Effector CD8-positive, alpha-beta T cell (primary cell): ENCODE measurements at places on chromosomes 2 and 18.
A peak's percentile ranks its signal among the peaks of the same experiment; 100 is the strongest.

DNA sequence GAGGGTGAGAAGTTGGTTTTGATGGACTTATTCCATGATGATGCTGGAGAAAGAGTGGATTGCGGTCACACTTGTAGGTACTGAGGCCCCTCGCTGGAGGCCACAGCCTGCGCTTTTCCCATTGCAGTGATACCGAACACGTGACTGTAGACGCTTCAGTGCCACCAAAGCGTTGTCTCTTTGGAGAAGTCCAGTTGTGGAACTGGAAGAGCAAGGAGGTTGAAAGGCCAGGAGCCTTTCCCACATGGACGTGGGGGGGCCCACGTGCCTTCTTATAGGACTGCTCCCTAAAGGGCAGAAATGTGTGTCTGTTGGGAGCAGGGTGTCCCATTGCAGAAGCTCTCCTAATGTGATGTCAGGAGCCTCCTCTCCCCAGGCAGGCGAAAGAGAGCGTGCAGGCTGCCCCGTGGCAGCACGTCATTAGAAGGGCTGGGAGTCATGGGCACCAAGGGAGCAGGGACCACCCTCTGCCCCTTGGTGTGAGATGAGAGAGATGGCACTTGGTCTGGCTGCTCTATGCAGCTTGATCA, 31.5 kb downstream of the LPIN1 start:
- DNase-seq: no peak

GRCh38 chr2:46701152-46701551, 214.5 kb downstream of the MCFD2 start:
- DNase-seq: no peak

DNA sequence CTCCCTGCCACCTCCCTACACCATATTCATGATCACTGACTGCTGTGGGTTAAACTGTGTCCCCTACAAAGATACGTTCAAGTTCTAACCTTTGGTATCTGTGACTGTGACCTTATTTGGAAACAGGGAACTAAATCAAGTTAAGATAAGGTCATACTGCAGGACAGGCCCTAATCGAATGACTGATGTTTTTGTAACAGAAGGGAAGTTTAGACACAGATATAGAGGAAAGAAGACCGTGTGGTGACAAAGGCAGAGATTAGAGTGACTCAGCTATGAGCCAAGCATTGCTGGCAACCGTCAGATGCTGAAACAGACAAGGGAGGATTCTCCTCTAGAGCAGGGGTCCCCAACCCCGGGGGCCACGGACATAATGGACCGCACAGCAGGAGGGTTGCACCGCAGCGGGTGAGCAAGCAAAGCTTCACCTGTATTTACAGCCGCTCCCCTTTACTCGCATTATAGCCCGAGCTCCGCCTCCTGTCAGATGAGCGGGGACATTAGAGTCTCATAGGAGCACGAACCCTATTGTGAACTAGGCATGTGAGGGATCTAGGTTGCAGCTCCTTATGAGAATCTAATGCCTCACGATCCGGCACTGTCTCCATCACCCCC, 28.9 kb upstream of the RNF152 start:
- no peak for DNase-seq

- peak; percentile 60 for DNase-seq
These were observed 7.3 kb downstream of the CYS1 start for GRCh38 chr2:10072656-10073480.

- no peak for DNase-seq
These were observed 8.9 kb upstream of the MYL12A start for GRCh38 chr18:3238742-3239141.

GRCh38 chr2:96623116-96623515, 15.0 kb downstream of the KANSL3 start:
- no peak for DNase-seq

GRCh38 chr18:23859466-23860336, 154.9 kb upstream of the TTC39C start:
- no peak for DNase-seq

DNA sequence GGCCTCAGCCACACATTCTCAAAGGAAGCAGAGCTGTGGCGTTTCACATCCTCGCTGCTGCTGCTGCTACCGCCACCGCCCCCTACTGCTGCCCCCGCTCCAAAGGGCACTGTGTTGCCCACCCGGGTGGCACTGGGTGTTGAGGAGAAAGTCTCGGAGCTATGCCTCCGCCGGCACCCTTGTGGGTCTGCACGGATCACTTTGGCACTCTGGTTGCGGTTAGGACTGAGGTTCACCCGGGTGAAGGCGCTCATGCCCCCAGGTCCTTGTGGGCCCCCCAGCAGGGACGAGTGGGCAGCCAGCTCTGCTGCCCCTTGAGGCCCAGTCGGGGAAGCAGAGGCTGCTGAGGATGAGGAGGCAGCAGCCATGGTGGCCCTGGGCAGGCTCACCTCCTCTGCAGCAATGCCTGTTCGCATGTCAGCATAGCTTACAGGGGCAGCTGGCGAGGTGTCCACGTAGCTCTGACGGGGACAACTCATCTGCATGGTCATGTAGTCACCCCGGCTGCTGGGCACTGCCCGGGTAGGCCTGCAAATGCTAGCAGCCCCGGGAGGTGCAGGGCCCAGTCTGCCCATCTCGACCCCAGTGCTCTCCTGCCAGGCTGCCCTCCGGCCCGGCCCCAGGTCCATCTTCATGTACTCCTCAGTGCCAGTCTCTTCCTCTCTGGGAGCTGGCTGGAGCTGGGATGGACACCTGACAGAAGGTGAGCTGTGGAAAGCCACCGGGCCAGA, 4.2 kb downstream of the IRS1 start:
- DNase-seq: no peak

GRCh38 chr2:14756981-14757657, 124.6 kb downstream of the LRATD1 start:
- no peak for DNase-seq

DNA sequence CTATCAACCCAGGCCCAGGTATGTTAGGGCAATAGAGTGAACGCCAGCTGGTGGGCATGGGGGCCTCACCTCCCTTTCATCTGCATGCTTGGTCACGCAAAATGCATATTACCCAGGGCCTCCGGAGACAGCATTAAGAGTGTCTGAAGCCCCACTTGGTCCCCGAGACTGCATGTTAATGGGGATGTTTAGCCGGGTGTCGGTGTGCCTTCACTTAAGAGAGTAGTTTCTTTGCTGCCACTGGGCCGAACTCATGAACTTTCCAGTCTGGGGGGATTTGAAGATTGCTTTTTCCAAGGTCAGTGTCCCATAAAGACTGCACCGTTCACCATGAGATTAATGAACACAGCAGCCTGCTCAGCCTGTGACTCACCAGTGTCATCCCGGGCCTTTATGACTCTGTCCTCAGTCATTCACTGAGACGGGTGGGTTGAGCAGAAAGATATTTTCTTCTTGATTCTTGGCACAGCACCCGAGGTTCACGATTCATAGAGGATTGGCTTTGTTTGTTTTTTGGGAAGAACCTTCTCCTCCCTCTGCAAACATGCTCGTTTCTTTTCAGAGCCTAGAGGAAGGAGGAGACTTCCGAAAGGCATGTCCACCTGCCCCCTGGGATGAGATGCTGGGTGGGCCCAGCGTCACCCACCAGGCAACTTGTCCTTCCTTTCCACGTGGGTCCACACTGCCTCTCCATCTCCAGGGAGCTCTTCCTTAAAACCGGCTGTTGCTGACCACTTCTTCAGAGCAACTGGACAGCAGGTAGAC, 199.1 kb downstream of the GLI2 start:
- DNase-seq: no peak

DNA sequence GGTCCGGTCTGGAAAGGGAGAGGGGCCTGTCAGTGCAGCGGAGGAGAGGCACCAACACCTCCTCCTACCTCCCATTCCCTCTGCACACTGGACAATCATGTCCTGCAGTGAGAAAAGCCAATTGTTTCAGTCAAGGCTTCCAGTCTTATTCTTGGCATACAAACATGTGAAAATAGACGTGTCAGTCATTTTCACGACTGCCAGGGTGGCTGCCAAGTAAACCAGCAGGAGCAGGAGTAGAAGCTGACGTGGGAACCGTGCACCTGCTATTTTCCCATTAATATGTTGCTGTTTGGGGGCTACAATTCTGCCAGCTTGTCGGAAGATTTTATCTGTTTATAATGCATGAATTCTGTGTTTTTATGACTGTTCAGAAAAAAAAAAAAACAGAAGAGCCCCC, 202.3 kb downstream of the SPP2 start:
- no peak for DNase-seq

DNA sequence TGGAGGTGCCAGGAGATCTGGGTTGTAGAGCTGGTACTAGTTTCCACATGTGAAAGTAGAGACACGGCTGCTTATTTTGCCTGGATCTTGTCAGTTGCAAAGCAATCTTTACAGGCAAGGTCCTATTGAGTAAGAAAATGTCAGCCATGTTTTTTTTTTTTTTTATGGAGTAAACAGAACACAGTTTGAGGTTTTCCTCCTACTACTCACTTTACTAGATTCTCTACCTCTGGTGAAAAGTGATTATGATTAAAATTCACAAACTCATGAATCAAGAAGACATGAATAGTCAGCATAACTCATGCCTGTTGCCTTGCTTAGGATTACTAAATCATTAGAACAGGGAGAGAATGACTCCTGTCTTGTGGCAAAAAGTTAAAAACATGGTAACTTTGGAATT, 70.1 kb upstream of the PNPT1 start:
- no peak for DNase-seq

- no peak for DNase-seq
These were observed 74.4 kb downstream of the TMEM18 start for GRCh38 chr2:602571-603359.

GRCh38 chr2:163324677-163325076, 411.1 kb downstream of the FIGN start:
- DNase-seq: no peak

DNA sequence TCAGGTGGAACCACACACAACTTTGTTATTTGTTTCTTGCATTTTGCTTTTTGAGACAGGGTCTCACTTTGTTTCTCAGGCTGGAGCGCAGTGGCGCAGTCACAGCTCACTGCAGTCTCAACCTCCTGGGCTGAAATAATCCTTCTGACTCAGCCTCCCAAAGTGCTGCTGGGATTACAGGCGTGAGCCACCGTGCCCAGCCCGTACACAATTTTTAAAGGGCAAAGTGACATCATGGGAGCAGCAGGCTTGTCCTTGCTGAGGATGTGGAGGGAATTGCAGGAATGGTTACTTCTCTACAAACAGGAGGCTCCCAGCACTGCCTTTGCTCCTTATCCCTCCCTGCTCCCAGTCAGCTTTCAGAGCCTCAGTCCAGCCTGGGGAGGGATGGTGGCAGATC, 355.9 kb upstream of the KLHL29 start:
- DNase-seq: no peak

DNA sequence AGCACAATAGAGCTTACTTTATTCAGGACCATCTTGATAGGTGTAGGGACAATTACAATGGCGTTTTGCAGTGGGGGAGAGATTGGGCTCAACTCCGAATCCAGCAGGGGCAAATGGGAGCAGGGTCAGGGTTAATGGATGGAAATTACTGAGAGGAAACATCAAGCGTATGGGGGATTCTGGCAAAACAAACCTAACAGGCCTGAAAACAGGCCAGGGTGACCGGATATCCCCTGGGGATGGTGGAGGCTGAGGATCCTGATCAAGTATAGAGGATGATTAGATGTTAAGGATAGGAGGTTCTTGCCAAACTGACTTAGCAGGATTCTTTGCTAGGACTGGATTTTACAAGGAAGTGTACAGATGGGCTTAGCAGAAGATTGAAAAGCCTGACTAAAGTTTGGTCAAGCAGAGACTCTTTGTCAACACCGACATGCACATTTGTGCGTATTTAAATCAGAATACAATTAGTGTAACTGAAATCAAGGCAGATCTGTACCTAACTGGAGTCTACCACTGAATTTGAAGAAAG, 54.5 kb upstream of the GPR45 start:
- DNase-seq: no peak

GRCh38 chr18:76281565-76281964, 213.5 kb downstream of the ZNF516 start:
- no peak for DNase-seq

GRCh38 chr2:160747501-160748170, 254.0 kb upstream of the RBMS1 start:
- DNase-seq: no peak

GRCh38 chr18:51953521-51953920, 386.5 kb upstream of the DCC start:
- no peak for DNase-seq

GRCh38 chr2:96264656-96265348, 995 bp downstream of the TMEM127 start:
- peak; percentile 20 for DNase-seq

DNA sequence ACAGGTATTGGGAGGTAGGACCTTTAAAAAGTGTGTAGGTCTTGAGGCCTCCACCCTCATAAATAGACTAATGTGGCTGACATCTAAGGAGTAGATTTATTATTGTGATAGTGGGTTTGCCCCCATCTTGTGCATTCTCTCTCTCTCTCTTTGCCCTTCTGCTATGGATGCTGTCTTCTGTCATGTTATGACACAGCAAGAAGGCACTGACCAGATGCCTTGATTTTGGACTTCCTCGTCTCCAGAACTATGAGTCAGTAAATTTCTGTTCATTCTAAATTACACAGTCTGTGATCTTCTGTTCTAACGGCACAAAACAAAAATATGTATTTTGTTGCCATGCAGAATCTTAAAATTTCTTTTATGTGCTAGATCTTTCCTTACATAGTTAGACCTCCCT, 66.9 kb downstream of the ATAD2B start:
- DNase-seq: no peak

GRCh38 chr18:35128675-35129074, 87.5 kb downstream of the MAPRE2 start:
- no peak for DNase-seq

DNA sequence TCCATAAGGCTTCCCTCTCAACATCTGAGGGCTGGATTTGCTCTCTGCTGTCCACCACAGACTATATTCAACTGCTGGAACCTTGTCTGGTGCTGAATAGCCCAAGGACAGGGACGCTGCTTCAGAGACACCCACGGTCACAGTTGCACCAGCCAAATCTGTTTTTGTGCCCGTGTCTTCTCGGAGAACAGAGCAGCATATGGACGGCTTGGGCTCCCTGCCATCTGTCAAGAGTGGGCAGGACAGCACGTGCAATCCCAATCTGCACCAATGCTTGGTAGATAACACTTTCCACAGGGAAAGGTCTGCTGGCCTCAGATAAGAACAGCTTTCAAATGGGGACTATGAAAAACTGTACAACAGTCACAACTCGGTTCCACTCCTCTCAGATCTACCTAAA, 466.1 kb downstream of the TGIF1 start:
- DNase-seq: no peak

GRCh38 chr2:85457043-85457442, 38.5 kb downstream of the SH2D6 start:
- DNase-seq: no peak

DNA sequence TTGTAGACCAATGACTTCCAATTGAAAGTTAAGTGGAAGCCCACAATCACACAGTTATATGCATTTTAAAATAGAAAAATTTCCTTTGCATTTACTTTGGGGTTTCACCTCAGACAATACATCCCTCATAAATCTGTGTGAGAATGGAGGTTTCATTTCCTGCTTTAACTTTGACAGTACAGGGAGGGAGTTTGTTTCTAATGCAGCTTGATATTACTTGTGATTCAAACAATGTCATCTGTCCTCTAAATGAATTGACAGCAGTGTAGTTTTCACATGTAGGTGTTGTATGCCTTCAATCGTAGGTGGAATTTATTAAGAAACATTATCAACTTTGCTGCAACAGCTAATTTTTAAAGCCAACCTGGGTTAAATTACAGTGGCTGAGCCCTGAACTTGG, 75.2 kb downstream of the TMEFF2 start:
- DNase-seq: no peak

GRCh38 chr18:49459404-49460171, 857 bp downstream of the DYM start:
- DNase-seq: no peak
